NCI-H1105 treated with DMSO at 0.1 percent for 48 hours (cell line): ENCODE measurements at places on chromosomes 5 and 9.

DNA sequence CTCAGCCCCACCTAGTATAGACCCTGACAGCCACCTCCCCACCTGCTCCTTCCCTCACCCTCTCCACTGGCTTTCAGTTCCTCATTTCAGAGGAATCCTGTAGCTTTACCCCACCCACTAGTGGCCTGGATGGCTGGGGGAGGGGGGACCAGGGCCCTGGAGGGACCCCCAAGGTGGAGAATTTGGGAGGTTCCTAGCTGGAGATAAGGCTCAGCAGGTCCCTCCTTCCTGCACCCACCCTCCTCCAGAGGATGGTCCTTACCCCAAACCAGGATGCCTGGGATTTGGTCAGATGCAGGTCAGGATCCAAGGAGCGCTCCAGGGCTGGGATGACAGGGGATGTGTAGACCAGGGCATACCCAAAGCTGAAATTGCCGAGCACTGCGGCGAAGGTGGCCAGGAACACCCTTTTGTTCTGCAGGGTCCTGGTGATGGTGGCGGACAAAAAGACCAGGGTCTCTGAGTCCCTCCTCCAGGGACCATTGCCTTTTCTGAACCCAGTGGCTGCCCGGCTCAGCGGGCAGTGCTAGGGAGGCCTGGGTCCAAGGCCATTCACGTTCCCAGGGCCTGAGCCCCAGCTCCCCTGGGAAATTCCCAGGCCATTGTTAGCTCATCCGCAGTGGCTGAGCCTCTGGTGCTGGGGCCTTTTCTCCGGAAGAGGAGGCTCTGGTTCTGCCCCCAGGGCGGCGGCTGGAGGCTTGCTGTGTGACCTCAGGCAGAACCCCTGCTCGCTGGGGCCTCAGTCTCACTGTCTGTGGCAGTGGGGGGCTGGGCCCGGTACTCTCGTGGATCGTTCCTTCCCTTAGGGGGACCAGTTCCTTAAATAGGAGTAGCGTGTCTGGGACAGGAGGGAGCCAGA is 678 bp downstream of the SLC2A6 start:
- DNase-seq: no peak

DNA sequence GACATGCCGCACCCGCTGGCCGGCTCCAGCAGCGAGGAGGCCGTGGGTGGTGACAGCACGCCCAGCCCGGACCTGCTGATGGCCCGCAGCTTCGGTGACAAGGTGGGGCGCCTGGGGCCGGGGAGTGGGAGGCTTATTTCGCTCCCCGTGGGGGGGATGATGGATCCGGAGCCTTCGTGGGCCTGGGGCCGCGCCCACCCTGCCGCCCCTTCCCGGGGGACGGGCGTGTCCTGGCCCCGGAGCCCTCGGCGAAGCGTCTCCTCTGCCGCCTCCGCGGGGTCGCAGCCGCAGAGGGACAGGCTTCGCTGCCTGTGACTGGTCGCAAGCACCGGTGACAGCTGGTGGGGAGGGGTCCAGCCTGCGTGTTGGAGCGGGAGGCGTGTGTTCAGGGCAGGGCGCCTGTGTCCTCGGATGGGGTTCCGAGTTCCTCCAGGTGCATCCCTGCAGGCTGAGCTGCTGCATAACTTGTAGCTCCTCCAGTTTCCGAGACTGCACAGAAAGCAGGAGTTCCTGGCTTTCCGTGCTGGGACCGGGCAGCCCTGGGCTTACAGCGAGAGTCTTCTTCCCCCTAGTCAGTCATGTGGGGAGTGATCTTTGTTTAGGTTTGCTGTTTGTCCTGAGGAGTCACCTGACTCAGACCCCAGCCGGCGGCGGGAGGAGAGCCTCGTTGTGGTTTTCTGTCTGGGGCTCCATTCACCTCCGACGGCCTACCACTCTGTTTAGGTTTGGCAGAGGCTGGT is 666 bp downstream of the SNX30 start:
- peak; percentile 62 for DNase-seq

- DNase-seq: no peak
These were observed 11.6 kb downstream of the CDH9 start for GRCh38 chr5:27026801-27027200.

DNA sequence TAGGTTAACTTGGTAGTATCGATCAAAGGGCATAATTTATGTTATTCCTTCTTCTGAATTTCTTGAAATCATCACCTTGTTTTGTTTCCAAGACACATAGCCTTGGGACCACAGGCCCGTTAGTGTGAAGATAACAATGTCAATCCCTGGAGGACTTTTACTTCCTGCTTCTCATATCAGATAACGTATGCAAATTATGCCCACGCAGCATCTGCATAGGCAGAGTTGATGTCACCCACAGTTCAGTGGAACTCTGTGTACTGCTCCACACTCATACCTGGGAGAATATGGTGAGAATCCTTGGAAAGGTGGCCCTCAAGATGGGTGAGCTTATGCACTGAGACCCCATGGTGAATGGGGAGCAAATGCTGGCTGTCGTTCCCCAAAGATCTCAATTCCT is 95.0 kb downstream of the CFAP90 start:
- DNase-seq: no peak

- DNase-seq: no peak
These were observed 24.3 kb downstream of the MAT2B start for GRCh38 chr5:163529698-163530097.

- DNase-seq: no peak
These were observed 171.1 kb upstream of the TLX3 start for GRCh38 chr5:171137768-171138525.

DNA sequence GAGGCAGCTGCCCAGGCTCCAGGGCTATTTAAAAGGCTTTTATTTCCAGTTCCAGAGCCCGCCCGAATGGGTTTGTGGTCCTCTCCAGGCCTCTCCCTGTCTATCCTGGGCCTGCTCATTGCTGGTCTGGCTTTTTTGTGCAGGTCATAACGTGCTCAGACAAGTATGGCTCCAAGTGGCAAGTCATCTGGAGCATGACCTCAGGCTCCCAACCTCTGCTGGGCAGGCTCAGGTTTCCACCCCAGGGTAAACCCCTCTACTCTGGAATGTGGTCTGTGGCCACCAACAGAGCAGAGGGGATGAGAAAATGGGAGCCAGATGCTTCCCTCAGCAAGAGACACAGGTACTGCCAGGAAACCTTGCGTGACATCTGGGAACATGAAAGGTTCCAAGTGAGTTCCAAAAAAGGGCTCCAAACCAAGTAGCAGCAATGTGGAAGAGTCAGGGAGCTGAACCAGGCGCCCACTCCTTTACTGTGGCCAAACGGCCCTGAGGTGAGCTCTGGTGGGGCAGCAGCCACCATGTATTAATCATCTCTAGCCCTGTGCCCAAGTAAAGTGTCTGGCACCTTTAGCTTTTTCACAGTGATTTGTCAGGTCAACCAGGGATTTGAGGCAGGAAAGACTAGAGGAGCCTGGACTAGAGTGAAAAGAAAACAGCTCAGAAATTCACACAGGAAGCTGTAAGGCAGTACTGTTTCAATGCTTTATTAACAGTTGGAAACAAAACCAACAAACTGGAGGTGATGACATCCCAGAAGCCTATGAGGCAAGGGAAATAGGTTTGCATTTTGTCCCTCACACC is 25.7 kb downstream of the PCDHGC5 start:
- DNase-seq: peak; percentile 57

GRCh38 chr5:160922311-160922710 is 70.3 kb upstream of the ATP10B start:
- no peak for DNase-seq

DNA sequence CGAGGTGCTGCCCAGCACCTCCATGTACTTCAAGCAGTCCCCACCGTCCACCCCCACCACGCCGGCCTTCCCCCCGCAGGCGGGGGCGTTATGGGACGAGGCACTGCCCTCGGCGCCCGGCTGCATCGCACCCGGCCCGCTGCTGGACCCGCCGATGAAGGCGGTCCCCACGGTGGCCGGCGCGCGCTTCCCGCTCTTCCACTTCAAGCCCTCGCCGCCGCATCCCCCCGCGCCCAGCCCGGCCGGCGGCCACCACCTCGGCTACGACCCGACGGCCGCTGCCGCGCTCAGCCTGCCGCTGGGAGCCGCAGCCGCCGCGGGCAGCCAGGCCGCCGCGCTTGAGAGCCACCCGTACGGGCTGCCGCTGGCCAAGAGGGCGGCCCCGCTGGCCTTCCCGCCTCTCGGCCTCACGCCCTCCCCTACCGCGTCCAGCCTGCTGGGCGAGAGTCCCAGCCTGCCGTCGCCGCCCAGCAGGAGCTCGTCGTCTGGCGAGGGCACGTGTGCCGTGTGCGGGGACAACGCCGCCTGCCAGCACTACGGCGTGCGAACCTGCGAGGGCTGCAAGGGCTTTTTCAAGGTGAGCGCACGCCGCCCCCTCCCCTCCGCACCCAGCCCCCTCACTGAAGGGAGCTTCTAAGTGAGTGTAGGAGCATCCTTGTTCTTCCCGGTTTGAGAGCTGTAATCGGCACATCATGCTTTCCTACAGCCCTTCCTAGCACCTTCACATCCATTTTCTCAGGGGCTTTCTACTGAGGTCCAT is 6.9 kb downstream of the NR4A3 start:
- DNase-seq: no peak

- DNase-seq: peak; percentile 36
These were observed 56.8 kb upstream of the SMIM32 start for GRCh38 chr5:136249678-136250266.

- no peak for DNase-seq
These were observed 207.8 kb upstream of the MAP3K1 start for GRCh38 chr5:56607551-56607950.

DNA sequence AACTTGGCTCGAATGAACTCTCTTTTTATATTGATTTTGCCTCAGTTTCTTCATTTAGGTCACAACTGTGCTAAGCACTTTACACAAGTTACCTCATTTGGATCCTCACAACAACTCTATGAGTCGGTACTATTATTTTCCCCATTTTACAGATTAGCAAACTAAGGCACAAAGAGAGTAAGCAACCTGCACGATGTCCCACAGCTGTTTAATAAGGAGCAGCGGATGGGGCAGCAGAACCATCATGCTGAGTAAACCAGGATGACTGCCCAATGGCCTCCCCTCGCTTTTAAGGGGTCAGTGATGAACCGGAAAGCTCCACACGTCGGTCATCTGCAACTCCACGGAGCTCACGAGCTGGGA is 607 bp downstream of the PRELID2 start:
- DNase-seq: no peak

- DNase-seq: peak; percentile 82
These were observed 799.9 kb downstream of the CDH12 start for GRCh38 chr5:22053195-22053594.

DNA sequence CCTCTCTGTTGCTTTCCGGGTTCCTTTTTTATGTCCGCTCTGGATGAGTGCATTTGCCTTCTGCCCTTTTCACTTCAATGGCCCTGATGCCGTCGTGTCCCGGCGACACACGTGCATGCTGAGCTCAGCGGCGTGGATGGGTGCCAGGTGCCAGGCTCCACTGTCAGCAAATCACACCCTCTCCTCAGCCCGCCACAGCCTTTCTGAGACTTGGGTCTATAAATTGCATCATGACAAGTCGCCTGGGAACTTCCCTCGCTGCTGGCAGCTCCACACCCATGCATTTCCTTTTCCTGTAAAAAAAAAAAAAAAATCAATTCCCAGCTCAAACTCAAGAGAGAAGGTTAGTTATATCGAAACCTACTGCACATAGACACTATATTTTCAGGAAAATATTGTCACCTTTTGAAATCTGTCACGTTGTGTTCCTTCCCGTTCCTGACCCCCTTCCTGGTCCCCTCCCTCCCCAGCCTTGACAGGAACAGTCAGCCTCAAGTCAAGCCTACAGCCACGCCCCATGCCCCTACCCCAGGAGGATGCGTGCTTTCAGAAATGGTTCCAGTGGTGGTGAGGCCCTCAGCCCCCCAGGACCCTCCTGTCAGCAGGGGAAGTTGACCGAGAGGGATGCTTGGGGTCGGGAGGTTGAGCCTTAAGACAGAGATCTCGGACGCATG is 110.3 kb upstream of the PTCH1 start:
- DNase-seq: no peak

DNA sequence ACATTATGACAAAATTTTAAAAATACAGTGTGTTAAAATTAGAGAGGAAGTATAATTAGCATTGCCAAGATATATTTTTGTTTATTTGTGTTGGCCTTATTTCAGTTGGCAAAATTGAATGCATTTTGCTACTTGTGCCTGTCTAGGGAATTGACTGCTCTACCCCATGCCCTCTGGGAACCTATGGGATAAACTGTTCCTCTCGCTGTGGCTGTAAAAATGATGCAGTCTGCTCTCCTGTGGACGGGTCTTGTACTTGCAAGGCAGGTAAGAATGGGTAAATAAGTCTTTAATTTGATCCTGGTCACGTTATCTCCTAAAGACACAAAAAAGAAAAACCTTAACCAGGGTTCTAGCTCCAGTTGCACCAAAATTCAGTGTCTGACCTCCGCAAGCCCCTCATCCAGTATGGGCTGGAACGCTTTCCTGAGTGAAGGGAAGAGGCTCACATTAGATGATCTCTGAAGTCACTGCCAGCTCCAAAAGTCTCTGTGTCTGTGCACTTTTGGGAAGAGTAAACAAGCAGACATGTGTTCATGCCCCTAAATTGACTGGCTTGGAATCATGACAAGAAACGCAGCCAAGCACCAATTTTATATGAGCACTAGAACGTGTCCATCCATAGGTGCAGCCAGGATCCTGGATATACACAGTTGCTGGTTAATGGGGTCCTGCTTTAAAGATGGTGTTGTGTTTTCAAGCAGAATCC is 98.3 kb upstream of the PRRC1 start:
- DNase-seq: peak; percentile 75

- DNase-seq: no peak
These were observed 595.4 kb upstream of the RIOK2 start for GRCh38 chr5:97778451-97778850.

DNA sequence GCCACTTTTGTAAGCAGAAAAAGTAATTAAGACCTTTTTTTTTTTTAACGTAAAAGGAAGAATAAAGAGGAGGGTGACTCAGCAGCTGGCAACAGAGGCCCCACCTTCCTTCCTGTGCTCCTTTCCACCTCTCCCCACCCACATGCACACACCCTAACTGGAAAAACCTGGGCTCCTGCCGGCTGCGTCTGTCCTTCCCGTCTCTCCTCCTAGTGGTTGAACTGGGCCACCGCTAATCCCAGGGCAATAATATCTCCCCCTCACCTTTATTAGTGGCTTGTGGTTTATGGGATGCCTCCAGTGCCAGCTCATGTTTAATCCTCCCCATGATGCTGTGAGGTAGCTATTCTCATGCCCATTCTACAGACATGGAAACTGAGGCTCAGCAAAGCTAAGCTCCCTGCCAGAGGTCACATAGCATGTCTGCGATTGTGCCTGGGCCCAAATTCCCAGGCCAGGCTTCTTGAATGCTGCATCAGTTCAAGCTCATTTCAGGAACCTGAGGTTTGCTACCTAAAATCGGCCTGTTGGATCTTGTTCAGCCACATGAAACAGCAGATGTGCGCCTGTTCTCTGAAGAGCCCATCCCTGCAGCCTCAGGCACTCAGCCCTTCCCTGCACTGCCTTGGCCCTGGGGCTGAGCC is 60.9 kb upstream of the IL17B start:
- no peak for DNase-seq

DNA sequence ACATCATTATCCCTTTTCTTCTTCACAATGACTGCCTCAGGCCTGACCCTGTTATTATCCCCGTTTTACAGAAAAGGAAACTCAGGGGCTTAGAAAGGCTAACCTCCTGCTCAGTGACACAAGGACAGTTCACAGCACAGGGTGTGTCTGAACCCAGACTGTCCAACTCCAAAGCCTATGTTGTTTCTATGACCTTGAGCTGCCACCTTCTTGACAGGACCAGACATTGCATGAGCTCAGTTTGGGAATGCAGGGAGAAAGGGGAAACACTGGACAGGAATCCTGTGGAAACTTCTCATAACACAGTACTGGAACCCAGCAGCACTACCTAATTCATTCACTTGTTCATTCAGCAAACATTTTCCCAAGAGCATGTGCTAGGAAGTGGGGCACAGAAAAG is 472.8 kb downstream of the CDK5RAP2 start:
- no peak for DNase-seq

- peak; percentile 58 for DNase-seq
These were observed 11.3 kb downstream of the MYMK start for GRCh38 chr9:133513214-133514100.
